ENCODE measurements at places on chromosomes 5 and 9. TPM values are rescaled to one million over a fixed set of nuclear protein-coding genes. Genes with fewer than 3 reads are reported as not detected.

DNA sequence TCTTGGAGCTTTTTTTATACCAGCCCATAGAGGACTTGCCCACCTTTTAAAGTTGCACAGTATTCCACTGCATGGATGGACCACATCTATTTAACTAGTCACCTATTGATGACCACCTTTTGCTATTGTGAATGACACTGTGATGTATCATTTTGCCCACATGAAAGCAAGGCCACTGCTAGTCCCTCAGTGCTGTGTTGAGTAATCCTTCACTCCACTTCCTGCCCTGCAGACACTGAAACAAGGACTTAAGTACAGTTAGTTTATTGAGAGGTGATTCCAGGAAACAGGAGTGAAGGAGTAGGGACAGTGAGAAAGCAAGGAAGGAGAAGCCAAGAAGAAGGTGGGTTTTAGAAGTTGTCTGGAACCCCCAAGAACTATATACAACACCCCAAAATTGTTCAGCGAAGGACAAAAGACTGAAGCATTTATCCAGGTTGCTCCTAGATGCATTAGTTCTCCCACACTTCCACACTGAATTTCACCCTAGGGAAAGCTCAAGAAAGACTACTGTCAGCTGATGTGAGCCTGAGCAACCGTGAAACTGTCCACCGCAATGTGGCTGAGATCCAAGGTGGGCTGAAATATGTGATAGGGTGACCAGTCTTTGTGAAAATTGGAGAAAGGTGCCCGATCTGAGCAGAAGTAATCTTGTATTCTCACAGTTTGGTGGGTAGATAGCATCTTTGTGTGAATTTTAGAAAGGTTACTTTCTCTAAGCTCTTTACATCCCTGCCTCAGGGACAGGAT lies 45.2 kb upstream of the ANKRD31 start:
- DNase-seq, result no peak

GRCh38 chr5:164202338-164202737 lies 696.9 kb downstream of the MAT2B start:
- peak; percentile 27 for DNase-seq

Gene GNA14
- total RNA-seq, result 3.3 TPM

Gene NIM1K
- total RNA-seq, result not detected

- no peak for DNase-seq
Observed at GRCh38 chr9:108709997-108710396, 145.8 kb downstream of the ACTL7B start.

- no peak for DNase-seq
Observed at GRCh38 chr9:89655990-89656657, 51.3 kb downstream of the GADD45G start.

Gene PCDHGC3
- total RNA-seq, result 36.1 TPM

- DNase-seq, result peak; percentile 45
Observed at GRCh38 chr5:54719384-54720283, 202.1 kb downstream of the SNX18 start.

Gene CFAP90
- total RNA-seq, result not detected

GRCh38 chr5:155750571-155750970 lies 576.4 kb upstream of the SGCD start:
- DNase-seq, result no peak

- DNase-seq, result no peak
Observed at GRCh38 chr9:135980926-135981630, 19.9 kb upstream of the UBAC1 start.

Gene ANKRD34B
- total RNA-seq, result not detected

- DNase-seq, result no peak
Observed at GRCh38 chr5:68372161-68372560, 156.6 kb downstream of the PIK3R1 start.

- DNase-seq, result peak; percentile 58
Observed at GRCh38 chr5:93186076-93186682, 394.8 kb downstream of the NR2F1-AS1 start.

DNA sequence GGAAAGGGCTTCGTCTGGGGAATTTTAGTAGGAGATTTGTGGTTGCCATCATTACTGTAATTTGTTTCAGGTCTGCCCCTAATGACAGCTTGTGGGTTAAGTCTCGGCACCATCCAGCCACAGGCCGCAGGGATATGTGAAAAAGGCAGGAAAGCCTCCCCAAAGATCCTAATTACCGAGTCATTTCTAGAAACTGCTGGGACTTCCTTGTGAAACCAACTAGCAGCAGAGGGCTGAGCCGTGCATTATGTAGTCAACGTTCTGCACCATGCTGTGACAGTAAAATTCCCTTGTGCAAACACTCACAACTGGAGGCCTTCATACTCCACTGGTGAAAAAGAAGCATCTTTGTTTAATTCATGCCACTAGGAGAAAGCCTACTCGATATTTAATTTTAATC lies 230.3 kb downstream of the MPDZ start:
- no peak for DNase-seq

DNA sequence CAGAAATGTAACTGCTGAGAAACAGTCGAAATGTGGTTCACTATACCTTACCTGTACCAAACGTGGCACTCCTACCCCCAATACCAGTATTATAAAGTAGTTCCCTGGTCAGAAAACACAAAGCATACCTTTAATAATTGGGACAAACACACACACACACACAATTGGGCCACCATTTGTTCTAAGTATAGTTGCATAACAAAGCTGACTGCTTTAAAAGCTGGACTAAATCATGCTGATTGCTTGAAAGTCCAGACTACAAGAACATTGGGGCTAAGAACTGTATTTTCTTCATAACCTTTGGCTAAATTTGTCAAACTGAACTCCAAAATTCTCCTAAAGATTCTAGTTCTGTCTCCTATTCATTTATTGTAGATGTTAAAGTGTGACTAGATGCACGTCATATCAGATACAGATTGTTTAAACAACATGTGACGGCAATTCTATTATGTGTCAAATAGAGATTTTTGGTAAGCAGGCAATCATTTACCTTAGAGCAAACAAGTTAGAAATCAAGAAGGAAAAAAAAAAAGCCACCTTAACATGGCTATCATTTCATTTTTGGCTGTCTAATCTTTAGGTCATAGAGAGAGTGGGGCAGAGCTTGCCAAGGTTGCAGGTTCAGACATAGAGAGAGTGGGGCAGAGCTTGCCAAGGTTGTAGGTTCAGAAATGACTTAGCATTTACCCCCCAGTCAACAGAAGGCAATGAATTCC lies 265.1 kb downstream of the ARL15 start:
- no peak for DNase-seq

- DNase-seq, result no peak
Observed at GRCh38 chr5:99059685-99060084, 130.9 kb upstream of the CHD1 start.

DNA sequence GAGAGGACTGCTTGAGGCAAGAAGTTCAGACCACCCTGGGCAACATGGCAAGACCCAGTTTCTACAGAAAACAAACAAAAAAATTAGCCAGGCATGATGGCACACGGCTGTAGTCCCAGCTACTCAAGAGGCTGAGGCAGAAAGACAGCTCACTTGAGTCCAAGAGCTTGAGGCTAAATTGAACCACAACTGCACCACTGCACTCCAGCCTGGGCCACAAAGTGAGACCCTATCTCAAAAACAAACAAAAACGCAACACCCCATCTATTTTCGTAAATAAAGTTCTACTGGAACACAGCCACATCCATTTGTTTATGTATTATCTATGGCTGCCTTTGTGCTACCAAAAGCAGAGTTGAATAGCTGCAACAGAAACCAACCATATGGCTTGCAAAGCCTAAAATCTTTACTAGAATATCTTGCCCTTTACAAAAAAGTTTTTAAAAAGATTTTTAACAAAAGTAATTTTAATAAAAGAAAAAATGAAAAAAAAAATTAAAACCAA lies 67.5 kb downstream of the SETX start:
- no peak for DNase-seq

DNA sequence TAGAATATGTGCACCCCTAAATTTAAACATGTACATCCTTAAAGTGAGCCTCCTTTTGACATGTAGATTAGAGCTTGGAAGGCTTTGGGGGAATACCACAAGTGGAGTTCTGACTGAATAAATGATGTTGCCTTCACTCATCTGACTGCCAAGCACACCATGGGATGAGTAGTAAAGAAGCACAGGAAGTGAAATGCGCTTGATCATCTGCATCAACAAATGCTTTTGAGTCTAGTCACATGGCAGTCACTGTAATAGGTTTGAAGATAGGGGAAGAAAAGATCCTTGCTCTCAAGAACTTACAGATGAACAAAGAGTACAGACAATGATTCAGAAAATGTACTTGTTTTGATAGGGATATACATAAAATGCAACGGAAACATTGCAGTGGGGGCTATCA lies 62.0 kb upstream of the STARD4 start:
- no peak for DNase-seq

- no peak for DNase-seq
Observed at GRCh38 chr5:98105681-98106080, 667.8 kb upstream of the RGMB start.

DNA sequence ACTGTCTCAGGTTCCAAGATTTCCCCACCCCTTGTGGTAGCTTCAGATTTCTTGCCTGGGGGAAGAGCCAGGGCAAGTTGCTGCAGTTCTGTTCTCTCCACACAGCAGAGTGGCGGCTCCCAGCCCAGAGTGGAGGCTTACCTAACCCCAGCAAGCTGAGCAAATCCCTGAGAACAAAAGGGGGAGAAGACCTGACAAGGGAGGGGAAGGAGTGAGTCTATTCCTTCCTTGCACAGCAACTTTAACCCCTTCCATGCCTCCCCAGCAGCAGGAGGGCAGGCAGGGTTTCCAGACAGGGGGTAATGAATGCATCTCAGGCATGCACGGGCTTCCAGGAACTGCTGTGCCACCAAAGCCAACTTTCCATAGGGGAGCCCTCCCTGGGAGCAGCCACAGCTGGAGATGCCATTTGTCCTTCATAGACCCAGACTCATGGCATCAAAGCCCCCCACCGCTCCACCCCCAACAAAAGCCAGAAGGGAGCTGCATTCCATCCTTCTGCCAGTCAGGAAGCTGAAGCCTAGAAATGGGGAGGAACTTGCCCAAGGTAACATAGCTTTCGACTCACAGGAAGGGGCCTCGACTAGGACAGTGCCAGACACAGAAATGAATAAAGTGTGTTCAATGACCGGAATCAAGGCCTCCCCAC lies 28.8 kb upstream of the FAT2 start:
- no peak for DNase-seq

DNA sequence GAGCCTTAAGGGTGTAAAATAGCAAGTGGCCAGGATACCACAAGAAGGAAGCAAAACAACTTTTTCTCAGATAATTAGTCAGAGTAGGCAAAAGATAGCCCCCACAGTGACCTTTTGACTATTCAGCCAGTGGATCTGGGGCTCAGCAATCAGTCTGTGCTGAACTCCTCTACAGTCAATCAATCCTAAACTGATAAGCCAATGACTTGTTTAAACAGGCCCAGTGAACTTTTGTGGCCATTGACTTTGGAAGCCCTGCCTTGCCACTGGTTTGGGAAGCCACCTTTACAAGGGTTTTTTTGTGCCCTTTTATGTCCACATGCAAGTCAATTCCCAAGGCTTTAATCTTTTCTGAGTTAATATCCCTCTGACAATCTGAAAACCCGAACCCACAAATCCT lies 1565.0 kb upstream of the WWC1 start:
- no peak for DNase-seq

Gene PCDHB14
- 0.55 TPM for total RNA-seq

- no peak for DNase-seq
Observed at GRCh38 chr5:6734781-6735180, 21.5 kb downstream of the TENT4A start.

- peak; percentile 59 for DNase-seq
Observed at GRCh38 chr9:86093788-86094555, 5.4 kb downstream of the GOLM1 start.

Gene TEX48
- not detected for total RNA-seq

DNA sequence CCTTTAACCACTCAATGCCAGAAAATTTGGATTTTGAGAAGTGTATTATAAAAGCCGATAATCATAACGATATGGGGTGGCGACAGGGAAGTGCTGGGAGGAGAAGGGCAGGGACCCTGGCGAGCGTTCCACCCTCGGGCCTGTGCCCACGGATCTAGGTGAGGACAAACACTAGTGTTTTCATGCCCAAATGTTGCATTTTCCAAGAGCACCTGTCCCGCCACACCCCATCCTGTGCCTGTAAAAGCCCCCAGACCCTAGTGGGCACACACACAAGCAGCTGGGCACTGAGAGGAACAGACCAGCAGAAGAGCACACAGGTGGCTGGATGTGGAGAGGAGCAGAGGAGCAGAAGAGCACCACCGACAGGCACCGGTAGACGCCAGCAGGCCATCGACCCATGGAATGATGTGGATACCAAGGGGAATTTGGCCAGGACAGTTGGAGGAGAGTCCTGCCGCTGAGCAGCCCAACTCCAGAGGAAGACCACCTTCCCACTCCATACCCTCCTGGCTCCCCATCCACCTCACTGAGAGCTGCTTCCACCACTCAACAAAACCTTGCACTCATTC lies 315.0 kb downstream of the EDIL3 start:
- no peak for DNase-seq

Gene EIF4E1B
- not detected for total RNA-seq

DNA sequence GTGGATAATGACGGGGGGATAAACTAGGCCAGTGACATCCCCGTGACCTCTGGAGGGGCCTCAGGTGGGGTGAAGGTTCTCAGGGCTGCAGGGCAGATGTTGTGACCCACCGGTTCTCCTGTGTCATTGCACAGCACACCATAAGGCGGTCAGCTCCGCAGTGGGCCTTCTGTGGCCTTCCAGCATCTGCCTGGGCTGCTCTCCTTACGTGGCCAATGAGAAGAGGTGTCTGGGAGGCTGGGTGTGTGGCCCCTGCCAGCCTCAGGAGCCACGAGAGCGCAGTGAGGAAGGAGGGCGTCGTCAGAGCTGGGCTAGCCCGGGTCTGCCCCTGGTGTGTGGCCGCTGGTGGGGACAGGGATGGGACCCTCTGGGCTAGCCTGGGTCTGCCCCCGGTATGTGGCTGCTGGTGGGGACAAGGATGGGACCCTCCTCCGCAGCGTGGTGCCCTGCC lies 48.7 kb downstream of the COL5A1 start:
- no peak for DNase-seq

Gene PCDHAC1
- not detected for total RNA-seq

Gene SPATA31C1
- not detected for total RNA-seq

Gene CEP78
- total RNA-seq, result 30.2 TPM

- no peak for DNase-seq
Observed at GRCh38 chr5:133663397-133664054, 51.2 kb upstream of the FSTL4 start.

GRCh38 chr9:75071530-75072122 lies 16.3 kb downstream of the NMRK1 start:
- no peak for DNase-seq

Gene DOCK2
- total RNA-seq, result 0.62 TPM

- no peak for DNase-seq
Observed at GRCh38 chr5:180599981-180600553, 8.8 kb upstream of the SCGB3A1 start.

DNA sequence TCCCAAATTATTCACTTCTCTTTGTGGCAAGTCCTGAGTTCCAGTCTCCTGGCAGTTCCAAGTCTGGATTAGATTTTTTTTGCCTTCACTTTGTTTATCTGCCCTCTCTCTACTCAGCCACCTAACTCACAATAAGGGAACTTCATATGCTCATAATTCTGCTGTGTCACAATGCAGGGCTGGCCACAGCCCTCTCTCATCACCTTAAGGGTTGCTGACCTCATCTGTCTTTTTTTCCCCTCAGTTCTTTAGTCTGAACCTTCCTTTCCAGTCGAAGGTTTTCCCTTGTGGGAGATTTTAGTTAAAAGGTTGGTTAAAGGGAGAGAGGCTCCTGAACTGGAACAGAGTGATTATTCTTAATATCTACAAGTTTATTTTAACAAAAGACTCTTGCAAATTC lies 4.1 kb downstream of the BAG1 start:
- DNase-seq, result no peak

Data from endothelial cell of umbilical vein (primary cell).